ENCODE measurements at places on chromosomes 5 and 9.

DNA sequence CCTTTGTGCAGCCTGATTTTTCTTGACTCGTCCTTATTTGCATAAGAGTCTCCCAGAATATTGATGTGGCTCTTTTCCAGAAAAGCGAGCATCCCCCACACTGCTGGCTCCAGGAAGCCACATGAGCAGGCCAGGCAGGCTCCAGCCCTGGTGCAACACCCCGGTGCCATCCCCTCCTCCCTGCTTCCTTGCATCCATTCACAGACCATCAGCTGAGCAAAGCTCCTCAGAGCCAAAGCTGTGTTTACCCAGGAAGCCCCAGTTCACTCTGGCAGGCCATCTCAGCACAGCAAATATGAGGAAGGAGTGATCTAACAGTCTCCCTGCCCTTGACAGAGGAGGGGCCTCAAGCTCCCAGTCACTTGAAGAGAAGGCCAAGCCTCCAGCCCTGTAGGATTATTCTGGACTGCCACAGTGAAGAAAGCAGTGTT lies 34.4 kb downstream of the INSYN2B start:
- no peak for DNase-seq

- DNase-seq, result no peak
Measured at GRCh38 chr5:140393738-140394137, 7.9 kb upstream of the ANKHD1 start.

DNA sequence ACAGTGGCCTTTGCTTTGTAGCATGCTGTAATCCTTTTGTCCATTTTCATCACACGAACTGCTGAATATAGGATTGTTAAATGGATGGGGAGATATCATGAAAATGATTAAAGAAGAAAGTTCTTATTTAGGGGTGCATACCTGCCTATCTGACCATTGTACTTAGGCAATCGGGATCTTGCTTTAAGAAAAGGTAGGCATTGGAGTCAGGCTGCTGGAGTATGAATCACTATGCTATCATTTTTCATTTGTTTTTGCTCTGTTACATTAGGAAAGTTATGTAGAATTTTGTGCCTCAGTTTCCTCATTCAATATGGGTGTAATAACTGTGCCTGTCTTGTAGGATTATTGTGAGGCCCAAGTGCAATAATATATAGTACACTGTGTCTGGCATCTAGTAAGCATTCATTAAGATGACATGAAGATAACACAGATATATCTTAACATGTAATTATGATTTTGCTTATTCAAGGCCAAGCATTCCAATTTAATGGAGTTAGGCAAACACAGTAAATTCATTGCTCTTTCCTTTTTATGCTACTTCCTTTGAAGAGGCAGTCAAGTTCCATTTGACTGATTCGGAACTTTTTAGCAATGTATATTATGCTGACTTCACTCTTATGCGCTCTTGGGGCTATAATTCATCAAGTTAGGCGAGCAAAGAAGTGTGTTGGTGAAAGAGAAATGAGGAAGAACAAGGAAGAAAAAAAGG lies 109.9 kb upstream of the CDKN2B start:
- DNase-seq, result no peak

GRCh38 chr9:129916707-129917106 lies 81.4 kb downstream of the USP20 start:
- no peak for DNase-seq

- DNase-seq, result no peak
Measured at GRCh38 chr9:77927265-77927664, 104.3 kb downstream of the GNAQ start.

DNA sequence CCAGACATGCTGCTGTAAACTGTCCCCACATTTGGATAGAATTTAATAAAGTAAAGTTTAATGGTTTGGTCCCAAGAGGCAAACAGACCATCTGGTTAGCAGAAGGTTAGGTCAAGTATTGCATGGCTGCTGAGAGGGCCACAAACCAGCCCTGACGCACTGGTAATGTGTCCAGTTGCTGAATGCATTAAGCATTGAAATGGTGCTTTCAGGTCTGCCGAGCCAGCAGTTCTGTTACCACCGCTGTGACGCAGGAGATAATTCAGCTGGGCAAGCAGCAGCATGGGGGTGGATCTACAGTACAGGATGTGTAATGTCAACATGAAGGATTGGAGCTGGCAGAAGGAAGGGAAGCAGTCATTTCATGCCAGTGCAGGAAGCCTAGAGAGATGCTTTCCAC lies 16.0 kb downstream of the ZNF462 start:
- DNase-seq, result no peak

DNA sequence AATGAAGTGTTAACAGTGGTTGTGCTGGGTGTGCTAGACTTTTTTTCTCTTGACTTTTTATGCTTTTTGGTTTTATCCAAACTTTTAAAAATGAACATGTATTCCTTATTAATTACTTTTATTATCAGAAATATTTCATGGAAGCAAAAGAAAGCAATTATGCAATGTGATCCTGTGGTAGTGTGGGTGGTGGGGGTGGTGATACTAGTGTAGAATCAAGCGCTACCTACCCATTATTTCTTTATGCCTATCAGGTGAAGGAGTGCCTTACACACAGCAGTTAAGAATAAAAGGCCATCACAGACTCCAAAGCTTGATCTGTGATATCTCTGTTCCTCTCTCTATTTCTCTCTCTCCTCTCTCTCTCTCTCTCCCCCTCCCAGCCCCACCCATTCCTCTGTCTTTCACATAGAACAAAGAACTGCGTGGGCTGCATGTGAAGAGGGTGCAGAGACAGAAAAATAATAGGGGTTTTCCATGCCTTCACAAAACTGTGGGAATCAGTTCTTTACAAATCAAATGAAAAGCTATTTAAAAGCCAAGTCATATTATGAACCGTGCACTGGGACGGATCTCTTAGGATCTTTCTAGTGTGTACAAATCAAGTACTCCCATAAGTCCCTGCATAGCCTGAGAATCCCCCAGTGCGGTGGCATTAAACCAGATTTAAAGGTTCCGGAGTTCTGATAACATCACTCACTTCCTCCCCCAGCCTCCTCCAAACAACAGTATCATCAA lies 351.2 kb downstream of the RAB3C start:
- DNase-seq, result no peak

GRCh38 chr5:83865579-83865978 lies 144.9 kb upstream of the HAPLN1 start:
- DNase-seq, result no peak

- DNase-seq, result no peak
Measured at GRCh38 chr5:148924817-148925216, 98.4 kb downstream of the ADRB2 start.

DNA sequence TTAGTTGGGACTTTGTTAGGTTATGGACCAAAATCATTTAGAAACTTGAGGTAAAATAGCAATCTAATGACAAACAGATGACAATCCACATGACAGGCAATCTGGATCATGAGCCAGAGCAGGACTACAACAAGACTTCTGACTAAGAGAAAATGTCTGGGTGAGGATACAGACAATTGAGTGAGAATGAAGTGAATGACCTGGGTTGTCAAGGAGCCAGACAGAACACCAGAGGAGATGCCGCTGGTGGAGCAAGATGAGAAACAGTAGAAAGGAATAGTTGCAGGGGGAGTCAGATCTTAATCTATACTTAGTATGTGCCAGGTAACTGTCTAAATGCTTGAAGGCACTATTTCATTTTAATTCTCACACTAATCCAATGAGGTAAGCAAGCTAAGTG lies 277.8 kb downstream of the PRELID2 start:
- DNase-seq, result no peak

DNA sequence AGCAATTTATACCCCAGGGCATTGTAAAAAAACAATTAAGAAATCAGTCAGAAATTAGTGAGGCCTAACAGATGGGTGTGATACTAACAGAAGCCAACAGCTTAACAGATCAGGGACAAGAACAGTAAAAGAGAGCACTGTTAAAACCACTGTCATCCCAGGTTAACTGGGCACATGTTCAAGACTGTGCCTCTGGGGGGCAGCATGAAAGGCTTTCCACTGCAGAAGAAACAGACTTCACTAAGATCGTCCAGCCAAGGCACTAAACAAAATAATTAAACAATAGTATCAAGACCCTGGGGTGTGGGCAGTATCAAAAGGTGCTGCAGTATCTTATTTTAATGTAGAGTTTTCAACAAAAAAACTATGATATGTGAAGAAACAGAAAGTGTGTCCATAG lies 43.5 kb downstream of the FBN2 start:
- no peak for DNase-seq

- DNase-seq, result no peak
Measured at GRCh38 chr9:128629852-128630545, 26.6 kb downstream of the DYNC2I2 start.

Measured in stimulated activated CD4-positive, alpha-beta T cell treated with anti-CD3 and anti-CD28 coated beads, Interleukin-15, amount 100 ng/mL, for 1 hour (primary cell).